ENCODE measurements at places on chromosomes 7 and 10.

DNA sequence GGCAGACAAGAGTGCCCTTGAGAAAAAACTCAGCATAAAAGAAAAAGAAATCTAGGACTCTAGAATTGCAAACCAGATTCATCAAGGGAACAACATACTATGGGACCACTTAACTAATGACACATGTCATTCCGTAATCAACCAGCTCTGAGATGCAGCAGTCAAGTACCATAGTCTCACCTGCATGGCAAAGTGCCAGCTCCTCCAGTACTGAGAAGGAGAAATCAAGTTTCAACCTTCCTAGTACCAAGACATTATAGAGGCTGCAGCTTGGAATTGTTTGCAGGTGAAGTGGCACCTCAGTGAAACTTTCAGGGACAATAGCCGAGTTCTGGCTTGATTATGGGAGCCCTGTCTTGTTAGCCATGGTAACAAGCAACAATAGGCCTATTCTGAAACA lies 11.5 kb downstream of the STEAP1 start:
- no peak for DNase-seq

DNA sequence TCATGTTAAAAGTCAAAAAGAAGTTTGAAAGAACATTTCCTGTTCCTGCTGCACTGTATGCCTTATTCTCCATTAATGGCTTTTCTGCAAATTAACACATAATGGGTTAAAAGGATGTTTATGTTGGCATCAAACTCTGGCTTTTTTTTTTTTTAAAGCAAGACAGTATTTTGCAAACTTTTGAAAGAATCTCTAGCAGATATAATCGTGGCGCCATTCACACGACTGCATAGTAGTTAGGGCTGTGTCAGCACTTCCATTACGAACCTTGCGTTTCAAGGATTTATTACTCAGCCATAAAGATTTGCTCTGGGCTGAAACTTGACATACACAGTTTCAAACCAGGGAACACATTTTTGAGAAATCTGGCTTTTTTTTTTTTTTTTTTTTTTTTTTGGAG lies 207.8 kb downstream of the DYNC1I1 start:
- no peak for DNase-seq

DNA sequence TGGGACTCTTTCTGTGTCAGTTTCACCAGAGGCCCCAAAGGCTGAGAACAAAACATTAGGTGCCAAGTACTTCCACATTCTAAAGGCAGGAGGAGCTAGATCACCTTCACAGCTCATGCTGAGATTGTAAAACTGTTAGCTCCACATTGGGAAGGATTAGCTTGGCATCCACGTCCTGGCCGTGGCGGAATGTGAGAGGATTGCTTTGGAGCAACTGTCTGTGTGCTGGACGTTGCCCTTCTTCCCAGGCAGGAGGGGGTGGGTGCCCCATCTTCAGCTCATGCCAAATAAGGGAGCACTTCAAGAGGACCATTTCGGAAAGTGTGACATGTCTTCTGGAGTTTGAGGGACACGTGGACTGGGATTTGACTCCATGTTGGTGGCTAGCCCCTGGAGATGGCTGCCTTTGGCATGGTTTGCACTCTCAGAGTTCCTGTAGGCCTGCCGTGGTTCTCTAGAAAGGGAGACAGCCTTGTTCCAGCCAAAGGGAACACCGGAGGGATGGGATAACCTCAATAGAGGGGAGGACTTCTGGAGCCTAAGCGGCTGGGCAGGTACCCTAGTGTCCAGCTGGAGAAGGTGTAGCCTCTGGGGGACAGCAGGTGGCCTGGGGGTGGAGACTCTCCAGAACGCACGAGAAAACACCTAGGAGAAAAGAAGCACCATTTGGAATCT lies 19.9 kb upstream of the FMC1 start:
- DNase-seq: no peak

DNA sequence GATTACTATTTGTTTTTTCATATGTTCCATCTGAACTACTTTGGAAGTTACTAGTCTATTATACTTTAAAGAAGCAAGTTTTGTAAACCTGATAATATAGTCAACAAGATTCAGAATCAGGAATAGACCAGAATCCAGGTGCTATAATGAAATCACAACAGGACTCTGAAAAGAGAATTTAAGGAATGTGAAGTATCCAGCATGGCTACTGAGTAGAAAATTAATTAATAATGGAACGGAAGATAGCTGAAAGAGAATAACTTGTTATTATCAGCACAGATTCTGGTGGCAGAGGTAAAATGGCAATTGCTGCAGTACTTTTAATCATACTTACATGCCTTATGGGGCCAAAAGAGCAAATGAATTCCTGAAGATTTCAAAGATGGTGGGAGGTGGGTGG lies 43.1 kb upstream of the CHCHD3 start:
- no peak for DNase-seq

DNA sequence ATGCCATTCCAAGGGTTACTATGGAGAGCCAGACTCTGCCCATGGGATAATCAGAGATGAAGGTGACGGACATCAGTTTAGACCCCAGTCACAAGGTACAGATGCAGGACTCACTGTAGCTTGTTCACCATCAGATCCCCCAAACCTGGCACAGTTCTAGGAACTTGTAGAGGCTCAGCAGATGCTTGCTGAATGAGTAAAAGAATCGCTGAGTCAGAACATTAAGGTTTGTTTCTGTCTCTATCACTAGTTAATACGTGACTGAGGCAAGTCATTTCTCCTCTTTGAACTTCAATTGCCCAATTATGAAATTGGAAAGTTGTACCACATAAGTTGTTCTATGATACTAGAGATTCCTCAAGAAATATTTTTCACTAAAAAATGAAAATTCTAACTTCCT lies 65.1 kb downstream of the PPP1R3C start:
- DNase-seq: no peak

- DNase-seq: no peak
Measured at GRCh38 chr10:48567346-48567745, 37.5 kb downstream of the ARHGAP22 start.

DNA sequence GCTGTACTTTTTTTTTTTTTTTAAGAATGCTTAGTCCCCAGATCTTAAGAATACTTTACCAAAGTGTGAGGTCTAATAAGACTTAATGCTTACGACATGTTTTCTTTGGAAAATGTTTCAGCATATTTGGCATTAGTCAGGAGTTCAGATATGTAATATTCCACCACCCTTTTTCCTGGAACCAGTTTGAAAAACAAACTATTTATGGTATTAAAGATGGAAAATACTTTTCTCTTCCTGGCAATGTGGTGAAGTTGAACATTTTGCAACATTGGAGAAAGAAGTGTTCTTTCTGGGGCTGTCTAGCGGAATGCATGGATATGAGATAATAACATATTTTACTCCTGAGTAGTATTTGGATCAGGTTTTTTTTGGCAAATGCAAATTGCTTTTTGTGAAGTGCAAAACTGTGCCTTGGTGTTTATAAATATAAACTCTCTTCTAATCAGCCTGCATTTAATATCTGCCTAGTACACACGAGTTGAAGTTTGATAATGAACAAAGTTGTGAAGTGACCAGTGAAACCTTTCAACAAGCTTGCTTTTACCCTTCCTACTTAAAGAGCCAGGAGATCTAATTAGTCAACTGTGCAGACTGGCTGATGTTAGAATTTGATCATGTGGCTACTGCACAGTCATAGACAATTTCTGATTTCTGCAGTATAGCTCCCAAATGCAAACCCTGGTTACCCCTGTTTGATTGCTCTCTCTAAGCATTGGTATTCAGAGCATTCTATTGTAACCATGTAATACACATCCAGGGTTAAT lies 20.9 kb downstream of the MAP3K8 start:
- DNase-seq: no peak

DNA sequence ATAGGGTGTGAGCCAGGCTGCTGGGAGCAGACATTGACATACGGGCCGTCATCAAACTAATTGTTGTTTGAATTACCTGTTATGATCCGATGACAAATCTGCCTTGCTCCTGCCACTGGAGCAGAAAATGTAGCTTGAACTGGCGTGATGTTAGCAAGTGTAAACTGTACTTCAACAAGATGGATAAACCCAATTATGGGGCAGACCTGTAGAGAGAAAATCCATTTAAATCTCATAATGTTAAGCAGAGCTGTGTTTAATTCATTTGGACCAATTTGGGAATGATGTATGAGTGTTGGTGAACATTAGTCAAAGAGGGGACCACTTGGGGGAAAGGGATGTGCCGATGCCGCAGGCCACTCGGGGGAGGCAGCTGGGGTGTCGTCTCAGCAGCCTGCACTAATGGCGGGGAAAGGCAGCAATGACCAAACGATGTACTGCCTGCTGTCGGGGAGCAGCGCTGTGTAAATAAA lies 27.4 kb downstream of the TCF7L2 start:
- no peak for DNase-seq

GRCh38 chr10:88459530-88459929 lies 123.6 kb downstream of the RNLS start:
- no peak for DNase-seq

GRCh38 chr10:24897326-24897926 lies 55.0 kb downstream of the PRTFDC1 start:
- no peak for DNase-seq

DNA sequence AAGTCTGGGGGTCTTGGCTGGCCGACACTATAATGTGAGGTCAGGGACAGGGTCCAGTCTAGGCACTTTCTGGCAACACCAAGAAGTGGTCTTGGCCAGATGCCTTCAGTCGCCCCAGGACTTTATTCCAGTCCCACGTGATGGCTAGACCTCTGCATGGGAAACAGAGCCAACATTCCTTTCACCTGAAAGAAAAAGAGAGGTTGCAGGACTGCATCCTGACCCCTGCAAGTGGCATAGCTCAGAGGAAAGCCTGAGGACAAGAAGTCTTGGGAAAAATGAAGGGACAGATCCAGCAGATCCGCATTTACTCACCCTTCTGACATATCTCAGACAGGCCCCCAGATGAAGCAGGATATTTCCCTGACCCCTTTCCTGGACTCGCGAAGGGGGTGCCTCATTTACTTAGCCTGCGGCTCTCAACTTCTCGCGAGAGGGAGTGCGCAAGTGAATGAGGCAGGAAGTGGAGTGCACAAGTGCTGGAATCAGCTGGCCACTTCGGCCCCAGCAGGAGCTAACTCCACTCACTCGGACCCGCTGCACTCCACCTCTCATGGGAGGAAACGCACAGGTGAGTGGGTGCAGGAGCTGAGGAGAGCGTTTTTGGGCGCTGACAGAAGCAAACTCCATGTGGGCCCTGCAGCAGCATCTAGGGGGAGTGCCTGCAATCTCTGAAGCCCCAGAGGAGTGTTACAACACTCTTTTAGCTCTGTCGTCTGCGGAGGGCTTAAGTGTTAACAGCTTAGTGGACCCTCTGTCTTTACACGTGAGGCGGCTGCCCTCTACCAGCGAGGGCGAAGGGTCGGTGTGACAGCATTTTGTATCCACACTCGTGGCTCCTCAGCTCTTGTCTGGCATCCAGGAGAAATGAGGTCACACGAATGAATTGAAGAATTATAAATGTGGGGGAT lies 916.2 kb upstream of the GHITM start:
- DNase-seq: no peak

- no peak for DNase-seq
Measured at GRCh38 chr10:114406455-114406854, 2.2 kb upstream of the AFAP1L2 start.

GRCh38 chr7:148754912-148755311 lies 56.2 kb downstream of the CUL1 start:
- DNase-seq: no peak

DNA sequence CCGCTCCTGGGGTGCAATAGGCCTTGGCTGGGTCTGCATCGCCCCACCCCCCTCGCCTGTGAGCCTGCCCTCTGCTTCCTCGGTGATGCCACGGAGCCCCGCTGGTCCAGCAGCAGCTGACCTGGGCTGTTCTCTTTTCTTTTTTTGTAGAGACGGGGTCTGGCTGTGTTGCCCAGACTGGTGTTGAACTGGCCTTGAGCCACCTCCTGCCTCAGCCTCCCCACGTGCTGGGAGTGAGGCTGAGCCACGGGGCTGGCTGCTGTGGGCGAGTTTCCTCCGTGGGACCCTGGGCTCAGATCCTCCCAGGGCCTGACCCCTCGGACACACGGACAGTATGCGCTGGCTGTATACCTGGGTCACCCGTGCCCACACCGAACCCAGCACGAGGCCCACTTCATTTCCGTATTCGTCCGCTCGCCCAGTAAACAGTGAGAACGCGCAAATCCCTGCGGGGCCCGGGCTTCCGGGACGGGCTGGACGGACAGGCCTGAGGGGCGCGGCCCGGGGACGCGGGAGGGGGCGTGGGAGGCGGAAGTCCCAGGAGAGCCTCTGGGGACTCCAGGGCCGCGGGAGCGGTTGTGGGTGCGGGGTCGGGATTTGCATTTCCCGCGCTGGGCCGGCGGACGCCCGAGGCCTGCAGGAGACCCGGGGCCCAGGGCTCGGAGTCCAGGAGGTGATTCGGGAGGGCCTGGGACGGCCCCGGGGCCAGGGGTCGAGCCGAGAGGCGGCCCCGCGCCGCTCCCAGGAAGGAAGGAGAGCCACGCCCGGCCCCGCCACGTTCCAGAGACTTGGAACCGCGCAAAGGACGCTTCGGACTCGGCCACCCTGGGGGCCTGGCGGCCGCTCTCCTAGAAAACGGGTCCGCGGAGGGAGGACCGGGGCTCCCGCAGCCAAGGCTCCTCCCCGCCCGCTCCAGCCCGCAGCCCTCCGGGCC lies 57.7 kb upstream of the DNAJB6 start:
- no peak for DNase-seq

GRCh38 chr10:58299580-58299979 lies 30.6 kb downstream of the CISD1 start:
- peak; percentile 12 for DNase-seq

DNA sequence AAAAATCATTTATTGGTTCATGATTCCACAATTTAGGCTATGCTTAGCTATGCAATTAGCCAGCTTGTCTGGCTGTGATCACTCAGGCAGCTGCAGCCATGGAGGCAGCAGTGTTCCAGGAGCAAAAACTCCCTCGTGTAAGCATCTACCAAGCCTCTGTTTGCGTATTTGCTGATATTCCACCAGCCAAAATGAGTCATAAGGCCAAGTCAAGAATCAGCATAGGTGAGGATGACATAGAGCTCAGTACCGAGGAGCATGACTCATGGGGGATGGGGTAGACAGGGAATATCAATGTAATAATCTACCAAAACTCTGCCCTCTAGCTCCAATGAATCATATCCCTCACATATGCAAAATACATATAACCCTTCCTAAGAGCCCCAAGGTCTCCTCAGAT lies 63.3 kb downstream of the IMMP2L start:
- no peak for DNase-seq

DNA sequence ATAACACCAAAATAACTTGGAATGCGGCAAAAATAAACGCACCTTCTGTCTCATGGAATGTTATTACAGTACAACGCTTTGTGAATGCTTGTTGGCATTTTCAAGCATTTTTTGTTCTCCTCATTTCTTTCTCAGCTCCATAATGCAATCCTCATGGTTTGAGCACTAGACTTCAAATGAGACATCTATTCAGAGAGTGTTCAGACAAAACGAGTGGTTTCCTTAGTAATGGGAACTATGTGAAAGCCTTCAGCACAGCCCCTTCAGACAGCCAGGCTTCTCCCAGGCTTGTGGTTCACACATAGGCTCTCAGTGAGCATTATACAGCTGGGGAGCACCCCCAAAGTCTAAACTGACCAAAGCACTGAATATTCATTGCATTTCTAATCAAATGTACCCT lies 8.6 kb upstream of the LRRN3 start:
- no peak for DNase-seq
